ENCODE measurements at places on chromosomes 5 and 9.
A peak's percentile ranks its signal among the peaks of the same experiment; 100 is the strongest.

DNA sequence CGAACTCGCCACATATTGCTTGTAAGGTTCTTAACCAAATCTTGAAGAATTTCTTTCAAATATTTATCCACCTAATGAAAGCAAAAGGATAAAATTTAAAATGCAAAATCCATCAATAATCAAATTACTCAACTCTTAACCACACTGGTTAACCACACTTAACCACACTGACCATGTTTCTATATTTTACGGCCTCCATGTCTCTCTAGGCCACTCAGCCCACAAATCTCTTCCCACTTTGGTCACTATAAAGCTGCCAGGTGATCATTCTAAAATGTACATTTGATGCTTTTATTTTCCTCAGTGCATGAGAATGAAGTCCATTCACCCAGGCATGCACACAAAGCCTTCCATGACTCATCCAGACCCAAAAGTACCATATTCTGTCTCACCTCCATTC, 56.4 kb upstream of the OR2K2 start:
- no peak for DNase-seq

DNA sequence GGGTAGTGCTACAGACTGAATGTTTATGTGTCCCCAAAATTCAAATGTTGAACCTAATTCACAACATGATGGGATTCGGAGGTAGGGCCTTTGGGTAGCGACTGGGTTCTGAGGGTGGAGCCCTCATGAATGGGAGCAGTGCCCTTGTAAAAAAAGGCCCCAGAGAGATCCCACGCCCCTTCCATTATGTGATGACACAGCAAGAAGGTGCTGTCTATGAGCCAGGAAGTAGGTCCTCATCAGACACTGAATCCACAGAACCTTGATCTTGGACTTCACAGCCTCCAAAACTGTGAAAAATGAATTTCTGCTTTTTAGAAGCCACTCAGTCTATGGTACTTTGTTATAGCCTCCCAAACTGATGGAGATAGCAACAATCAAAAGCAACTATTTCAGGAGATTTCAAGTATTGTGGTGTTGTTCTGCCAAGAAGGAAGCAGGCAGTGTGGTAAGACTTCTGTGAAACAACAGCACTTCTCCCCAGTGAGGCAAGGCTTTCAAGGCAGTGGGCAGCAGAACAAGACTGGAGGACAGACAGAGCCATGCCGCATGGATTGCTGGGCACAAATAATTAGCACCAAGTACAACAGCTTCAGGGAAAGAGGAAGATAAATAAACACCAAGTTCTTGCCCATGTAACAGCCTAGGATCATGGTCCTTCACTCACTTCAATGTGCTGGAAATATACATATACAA, 76.1 kb downstream of the OR2K2 start:
- no peak for DNase-seq

DNA sequence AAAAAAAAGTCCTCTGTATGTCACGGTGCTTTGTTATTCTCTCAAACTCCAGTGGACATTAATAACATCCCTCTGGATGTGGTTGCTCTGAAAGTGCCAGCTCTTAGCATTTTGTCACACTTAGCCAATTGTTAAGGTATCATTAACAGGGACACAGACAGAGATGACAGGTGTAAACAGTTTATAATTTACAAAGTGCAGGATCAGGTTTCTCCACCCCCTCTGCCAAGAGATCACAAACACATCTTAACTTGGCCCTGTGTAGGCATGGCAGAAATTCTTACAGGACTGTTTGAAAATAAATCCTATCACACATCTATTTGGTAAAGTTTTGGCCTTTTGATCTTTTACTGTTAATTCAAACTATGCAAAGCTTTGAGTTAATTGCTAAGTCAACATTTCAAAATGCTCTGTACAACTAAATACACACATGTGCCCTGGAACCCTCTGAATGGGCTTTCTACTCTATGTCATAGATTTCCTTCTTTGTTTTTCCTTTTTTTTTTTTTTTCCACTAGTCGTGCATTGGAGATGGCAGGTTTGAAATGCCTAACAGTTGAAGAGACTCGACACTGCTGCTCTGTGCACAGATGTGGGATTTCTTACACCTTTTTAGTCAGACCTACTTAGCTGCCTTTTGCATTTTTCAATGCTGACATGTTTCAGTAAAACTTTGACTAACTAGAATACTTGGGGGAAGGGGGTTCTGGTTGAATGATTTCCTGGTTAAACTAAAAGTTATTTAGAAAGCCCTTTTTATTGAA, 41.7 kb downstream of the SEMA6A start:
- DNase-seq, result peak; percentile 79

DNA sequence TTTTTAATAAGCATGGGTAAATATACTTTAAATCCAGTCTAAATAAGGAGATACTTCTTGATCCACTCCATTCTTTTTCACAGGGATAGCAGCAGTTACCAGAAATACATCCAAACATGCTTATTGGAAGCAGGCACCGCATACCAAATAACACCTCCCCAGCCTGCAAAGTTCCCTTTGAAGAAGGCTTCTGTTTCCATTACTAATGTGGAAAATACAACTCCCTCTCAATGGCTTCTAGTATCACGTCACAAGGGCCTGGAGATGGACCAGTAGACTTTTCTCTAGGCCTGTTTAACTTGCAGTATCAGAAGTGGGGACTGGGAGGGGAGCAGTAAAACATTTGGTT, 20.8 kb downstream of the TMEM245 start:
- no peak for DNase-seq

DNA sequence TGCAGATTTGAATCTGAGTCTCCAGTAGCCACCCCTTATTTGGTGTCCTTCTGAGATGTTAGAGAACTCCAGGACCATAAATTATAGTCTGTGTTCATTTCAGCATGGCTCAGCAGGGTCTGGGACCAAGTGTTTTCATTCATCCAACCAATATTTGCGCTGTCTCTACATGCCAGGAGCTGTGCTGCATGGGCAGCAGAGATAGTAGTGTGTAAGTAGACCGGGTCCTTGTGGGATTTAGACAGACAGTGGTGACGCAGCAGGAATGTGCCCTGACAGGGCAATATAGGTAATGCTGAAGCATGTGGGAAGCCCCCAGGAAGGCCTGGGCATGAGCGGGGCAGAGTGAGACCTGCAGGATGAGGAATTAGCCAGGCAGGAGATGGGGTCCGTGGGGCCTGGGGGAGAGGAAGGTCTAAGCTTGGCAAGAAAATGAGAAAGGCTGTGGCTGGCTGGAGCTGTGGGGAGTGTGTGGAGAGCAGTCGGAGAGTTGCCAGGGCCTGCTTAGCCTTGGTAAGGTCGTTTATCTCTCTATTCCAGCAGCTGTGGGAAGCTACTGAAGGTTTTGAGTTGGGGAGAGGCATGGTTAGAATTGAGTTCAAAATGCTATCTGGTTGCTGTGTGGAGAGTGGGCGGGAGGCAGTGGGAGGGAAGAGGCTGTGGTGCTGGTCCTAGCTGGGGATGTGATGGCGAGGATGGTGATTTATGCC, 16.8 kb downstream of the STXBP1 start:
- no peak for DNase-seq

- DNase-seq, result no peak
Measured at GRCh38 chr9:107942856-107943255, 453.3 kb upstream of the KLF4 start.

DNA sequence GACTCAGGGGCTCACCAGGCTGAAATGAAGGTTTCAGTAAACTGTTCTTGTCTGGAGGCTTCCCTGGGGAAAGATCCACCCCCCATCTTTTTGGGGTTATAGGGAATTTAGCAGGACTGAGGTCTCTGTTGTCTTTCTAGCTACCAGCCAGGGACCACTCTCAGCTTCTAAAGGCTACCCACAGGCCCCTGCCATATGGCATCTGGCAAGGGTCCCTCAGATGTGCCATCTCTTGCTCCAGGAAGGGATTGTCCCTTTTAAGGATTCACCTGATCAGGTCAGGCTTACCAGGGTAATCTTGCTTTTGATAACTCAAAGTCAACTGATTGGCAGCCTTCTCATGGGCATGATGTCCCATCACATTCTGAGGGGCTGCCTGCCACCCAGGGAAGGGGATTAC, 65.0 kb downstream of the NSUN2 start:
- no peak for DNase-seq

DNA sequence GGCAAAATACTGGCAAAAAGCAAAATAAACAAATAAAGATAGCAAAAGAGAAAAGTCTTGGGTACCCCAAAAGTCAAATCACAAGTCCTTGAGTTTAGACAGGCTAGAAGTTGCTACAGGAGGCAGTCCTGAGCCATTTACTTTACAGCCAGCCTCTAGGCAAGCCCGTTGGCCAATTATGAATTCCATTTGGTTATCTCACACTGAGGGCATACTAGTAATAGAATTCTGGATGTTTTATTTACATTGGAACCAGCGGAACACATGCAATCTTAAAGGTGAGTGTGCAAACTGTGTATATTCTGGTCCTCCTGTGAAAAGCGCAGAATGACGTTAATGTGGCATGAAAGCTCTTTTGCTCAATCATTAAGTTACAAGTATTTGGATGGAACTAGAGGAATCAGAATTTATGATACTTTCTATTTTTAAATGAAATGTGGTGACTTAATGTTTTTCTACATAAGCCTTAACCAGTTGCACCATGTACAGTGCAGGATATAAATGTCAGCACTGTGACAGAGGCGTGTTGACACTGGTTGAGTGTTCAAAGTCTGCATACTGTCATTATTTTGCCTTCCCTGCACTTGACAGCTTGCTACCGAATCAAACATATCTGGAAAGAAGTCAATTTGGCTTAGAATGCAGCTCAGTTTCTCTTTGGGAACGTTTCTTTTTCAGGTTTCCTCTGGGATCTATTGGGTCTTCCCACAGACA, 7.9 kb downstream of the GDNF start:
- no peak for DNase-seq

- DNase-seq, result peak; percentile 26
Measured at GRCh38 chr9:18806232-18807080, 226.6 kb downstream of the SAXO1 start.

DNA sequence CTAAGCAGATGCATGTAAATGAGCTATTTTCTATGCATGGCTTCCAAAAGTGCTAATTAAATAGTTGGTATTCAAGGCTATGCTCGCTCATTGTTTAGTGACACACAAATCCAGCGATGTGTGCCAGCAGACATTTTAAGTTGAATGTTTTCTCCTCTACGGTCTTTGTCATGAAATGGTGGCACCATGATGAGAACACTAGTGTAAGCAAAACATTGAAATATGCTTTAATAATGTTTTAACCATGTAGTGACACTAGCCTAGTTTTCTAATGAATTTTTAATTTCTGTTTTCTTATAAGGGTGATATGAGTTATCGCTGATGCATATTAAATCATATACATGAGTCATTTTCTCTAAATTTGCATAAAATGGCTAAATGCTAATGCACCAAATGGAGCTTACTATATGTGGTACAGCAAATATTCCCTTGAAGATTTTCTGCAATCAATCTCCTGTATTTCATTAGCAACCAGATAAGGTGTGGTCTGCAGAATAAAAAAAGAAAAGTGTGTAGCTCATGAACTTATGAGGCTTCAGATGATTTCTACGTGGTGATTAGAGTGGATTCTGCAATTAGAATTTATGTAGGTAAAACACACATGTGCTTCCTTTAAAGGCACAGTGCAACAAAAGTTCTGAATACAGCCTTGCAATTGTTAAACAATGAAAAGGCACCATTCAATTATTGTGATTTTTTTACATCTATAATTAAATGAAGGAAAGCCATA, 226.6 kb downstream of the MEF2C start:
- no peak for DNase-seq

- no peak for DNase-seq
Measured at GRCh38 chr5:137572042-137572695, 73.0 kb upstream of the SPOCK1 start.

DNA sequence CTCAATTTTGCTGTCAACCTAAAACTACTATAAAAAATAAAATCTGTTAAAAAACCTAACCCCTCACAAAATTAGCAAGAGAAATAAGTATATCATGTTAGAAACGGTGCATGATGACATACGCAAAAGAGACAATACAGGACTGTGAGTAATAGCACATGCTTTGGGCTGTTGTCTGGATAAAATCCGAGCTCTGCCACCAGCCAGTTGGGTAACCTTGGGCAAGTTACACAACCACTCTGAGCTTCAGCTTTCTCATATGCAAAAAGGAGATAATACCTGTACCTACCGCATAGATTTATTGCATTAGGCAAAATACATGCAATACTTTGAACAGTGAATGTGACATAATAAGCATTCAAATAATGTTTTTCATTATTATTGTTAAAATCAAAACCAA, 481.7 kb downstream of the TLE1 start:
- no peak for DNase-seq

GRCh38 chr9:69637817-69638200, 34.4 kb downstream of the APBA1 start:
- DNase-seq, result no peak

DNA sequence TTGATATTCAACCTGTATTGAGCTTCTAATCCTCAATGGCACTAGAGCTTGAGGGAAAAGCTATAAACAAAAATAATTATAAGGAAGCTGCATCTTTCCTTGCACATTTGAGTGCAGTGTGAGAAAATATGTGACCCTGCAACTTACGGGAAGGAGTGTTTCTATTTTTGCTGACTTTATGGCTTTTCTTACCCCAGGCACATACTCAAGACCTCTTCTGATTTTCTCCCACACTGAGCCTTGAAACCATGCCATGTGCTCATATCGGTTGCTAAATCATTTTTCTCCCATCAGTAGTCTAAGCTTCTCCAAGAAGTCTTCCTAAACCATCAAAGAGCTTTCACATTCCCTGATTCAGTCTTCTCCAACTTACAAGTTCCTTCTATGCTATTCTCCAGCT, 91.5 kb downstream of the CDH6 start:
- DNase-seq, result no peak

DNA sequence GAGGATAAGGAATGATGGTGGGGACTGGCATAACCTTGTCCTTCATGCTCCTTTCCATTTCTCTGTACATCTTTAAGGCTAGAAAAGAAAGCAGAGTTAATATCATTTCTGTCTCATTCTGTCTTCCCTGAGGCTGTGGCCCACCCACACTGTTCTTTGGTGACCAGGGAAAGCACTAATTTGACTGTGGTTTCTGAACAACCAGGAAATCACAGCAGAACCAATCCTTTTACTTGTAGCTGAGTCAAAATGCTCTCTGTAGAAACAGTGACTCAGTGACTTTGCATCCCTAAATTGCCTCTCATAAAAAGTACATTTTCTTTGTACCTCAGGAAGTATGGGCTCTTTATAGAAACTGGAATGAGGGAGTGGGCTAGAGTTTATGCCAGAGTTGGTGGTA, 28.1 kb downstream of the IL33 start:
- no peak for DNase-seq

DNA sequence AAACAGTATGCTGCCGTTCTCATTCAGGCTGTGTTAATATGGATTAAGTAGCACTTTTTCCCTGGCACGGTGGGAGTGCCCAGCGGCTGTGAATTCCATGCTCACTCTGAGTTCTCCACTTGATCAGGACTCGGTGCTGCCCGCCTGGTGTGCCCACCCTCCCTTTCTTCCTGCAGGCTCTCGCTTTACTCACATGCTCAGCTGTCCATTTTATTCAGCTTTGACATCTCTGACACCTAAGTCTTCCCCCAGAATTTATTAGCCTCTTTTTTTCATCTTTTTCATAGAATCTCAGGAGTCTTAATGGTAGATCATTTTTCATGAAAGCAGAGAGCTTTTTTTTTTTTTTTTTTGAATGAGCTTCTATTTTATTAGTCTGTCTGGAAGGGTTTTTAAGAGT, 626.5 kb downstream of the IRX1 start:
- no peak for DNase-seq

- DNase-seq, result no peak
Measured at GRCh38 chr9:2153630-2154217, 138.6 kb downstream of the SMARCA2 start.

- no peak for DNase-seq
Measured at GRCh38 chr9:115157245-115157674, 39.3 kb upstream of the TNC start.

- no peak for DNase-seq
Measured at GRCh38 chr5:150490296-150490669, 17.6 kb upstream of the NDST1 start.

All from NCI-H774 (cell line).